ELF-1 (cell line): ENCODE measurements at places on chromosomes 6 and 20.

GRCh38 chr20:32359633-32360332 is 1.7 kb downstream of the ASXL1 start:
- DNase-seq = no peak

GRCh38 chr6:88815491-88815890 is 147.9 kb downstream of the RNGTT start:
- DNase-seq = no peak

- DNase-seq = no peak
Measured at GRCh38 chr6:126766820-126767219, 351.7 kb upstream of the RSPO3 start.

DNA sequence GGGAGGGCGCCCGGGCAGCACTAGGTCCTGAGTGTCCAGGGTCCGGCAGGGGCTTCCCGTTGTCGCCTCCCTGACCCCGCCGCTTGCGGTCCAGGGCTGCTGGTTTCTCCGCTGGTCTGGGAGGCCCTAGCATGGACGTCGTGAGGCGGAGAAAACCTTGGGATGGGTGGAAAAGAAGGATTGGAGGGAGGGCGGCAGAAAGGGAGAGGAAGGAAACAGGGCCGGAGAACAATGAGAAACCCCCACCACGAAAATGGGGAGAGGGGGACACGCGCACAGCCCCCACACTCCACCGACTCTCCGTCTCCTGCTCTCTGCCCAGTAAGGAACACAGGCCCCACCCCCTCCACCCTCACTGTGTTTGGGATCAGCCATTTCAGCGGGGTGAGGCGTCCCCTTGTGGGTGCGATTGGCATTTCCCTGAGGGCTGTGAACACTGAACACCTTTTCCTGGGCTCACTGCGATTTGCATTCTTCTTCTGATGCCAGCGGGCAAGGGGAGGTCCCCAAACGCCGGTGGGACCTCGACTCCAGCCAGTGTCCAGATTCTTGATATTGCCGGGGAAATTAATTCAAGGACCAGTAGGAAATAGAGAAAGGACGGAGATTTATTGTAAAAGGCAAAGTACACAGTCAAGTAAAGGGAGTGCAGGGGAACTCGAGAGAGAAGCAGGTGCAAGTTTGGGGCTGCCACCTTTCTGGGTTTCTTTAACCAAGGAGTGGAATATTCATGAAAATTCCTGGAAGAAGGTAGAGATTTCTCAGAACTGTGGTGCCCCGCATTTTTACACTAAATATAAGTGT is 3.3 kb upstream of the RAET1G start:
- peak; percentile 89 for DNase-seq

DNA sequence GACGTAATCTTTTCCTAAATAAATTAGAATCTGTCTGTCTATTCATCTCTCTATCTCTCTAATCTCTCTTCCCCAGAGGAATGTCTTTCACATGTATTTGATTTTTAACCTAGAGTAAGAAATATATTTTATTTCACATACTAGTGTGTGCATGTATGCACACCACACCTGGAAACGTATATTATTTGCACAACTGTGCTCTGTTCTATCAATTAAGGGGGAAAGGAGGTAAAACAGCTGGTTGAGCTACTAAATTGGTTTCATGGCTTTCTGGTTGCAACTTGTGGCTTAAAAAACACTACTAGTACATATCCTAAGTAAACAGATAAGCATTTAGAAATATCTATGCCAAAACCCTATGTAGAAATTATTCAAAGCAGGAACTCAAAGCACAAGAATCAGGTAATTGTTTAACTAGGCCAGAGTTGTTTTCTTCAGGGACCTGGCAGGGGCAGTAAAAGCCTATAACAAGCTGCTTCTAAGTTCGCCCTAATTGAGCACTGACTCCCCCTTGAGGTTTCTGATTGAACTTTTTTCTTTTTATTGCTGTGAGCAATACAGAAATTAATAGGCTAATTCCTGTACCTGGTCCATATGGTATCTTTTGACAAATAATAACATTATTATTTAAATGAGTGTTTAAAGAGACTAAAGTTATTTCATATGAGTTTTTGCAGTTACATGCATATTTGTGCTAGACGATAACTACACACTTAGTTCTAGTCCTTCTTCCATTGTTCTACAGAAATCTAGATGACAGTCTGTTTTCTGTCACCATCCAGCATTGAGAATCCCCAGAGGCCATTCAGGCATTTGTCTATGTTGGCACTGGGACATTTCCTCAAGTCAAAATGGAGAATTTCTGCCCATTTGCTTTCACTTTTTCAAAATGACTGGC is 88.6 kb downstream of the MCHR2 start:
- DNase-seq = peak; percentile 6

DNA sequence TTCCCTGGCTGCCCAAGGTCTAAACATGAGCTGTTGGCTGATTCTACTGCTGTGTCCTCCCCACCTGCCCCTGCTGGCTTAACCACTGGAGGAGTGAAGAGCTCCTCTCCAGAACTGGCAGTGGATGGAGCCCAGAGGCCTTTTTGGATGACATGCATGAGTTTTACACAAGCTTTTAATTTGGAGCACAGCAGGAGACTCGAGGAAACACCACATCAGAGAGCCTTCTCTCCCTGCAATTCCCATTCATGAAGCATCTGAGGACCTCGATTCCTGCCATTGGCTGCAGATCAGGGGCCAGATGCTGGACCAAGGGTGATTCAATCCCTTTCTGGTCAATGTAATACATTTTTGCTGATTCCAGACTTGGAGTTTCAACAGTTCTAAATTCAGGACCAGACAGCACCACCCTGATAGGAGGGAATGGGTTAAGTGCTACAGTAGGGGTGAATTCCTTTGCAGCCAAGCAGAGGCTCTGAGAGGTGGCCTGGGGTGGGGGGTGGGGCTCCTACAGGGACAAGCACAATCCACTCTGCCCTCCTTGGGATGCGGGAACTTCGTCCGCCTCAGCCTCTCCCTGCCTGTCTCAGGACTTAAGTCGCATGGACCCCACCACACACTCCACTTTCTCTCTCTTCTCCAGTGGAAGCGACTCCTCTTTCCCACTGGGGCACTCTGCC is 599 bp upstream of the PSORS1C1 start:
- peak; percentile 70 for DNase-seq

GRCh38 chr6:129133770-129134192 is 250.8 kb downstream of the LAMA2 start:
- DNase-seq = no peak

- DNase-seq = peak; percentile 79
Measured at GRCh38 chr6:33297956-33298772, 578 bp downstream of the RGL2 start.

GRCh38 chr20:1003920-1004697 is 2.0 kb upstream of the RSPO4 start:
- DNase-seq = no peak

DNA sequence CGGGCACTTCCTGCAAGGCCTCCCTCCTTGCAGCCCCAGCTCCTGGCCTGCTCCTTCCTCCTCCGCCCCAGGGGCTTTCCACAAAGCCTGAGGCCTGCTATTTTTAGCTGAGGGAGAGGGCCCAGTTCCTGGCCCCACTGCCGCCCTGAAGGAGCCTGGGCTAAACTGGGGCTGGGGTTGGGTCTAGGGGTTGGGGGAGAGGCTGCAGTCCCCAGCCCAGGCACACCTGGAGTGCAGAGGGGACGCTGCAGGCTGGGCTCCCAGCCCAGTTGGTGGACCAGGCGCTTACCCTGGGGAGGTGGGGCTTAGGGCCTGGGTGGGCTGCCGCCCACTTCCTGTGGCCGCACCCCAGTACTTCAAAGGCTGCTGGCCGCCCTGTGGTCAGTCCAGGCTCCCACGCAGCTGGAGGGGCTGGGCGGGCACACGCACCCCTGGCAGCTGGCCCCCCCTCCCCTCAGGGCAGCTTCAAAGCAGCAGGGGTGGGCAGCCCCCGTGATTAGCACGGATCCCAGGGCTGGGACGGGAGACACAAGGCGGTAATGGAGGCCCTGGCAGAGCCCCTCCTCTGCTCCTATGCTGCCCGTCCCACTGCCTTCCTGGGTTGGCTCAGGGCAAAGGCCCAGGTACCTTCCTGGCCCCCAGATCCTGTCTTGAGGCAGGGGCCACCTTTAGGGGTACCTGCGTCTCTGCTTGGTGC is 7.1 kb upstream of the ABHD16B start:
- no peak for DNase-seq

GRCh38 chr6:71387179-71387578 is 98.6 kb downstream of the OGFRL1 start:
- DNase-seq = no peak
